ENCODE measurements at places on chromosomes 1 and 21. TPM values are rescaled to one million over a fixed set of nuclear protein-coding genes. Genes with fewer than 3 reads are reported as not detected.

Gene RUNX3
- total RNA-seq, result 0.17 TPM

Gene CD2
- total RNA-seq, result not detected

Gene FUBP1
- total RNA-seq, result 101 TPM

DNA sequence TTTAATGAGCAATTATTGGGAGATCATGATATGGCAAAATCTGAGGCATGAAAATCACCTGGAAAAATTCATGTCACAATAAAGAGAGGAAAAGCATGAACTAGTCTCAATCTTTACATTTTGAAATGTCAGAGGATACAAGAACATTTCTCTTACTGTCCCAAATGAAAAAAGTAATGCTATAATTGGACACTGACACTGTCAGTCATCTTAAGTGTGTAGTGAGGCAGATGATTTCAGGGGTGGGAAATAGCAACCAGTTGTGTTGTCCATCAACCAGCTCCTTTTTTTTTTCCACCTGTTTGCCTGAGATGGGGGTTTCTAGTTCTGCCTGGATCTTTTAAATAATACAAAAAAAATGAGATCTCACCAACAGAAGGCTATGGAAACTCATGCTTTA is 646.2 kb downstream of the KCNT2 start:
- no peak for DNase-seq

- no peak for DNase-seq
These were observed 2.1 kb upstream of the KCNA2 start for GRCh38 chr1:110608247-110608646.

- no peak for DNase-seq
These were observed 247.6 kb upstream of the PBX1 start for GRCh38 chr1:164311377-164311776.

GRCh38 chr1:234309598-234310459 is 63.4 kb upstream of the COA6 start:
- peak; percentile 71 for DNase-seq

GRCh38 chr1:50620680-50621329 is 197.6 kb upstream of the DMRTA2 start:
- DNase-seq, result peak; percentile 47

GRCh38 chr1:112711041-112711440 is 4.1 kb downstream of the PPM1J start:
- no peak for DNase-seq

- DNase-seq, result peak; percentile 82
These were observed 26.9 kb upstream of the ECE1 start for GRCh38 chr1:21317035-21317689.

DNA sequence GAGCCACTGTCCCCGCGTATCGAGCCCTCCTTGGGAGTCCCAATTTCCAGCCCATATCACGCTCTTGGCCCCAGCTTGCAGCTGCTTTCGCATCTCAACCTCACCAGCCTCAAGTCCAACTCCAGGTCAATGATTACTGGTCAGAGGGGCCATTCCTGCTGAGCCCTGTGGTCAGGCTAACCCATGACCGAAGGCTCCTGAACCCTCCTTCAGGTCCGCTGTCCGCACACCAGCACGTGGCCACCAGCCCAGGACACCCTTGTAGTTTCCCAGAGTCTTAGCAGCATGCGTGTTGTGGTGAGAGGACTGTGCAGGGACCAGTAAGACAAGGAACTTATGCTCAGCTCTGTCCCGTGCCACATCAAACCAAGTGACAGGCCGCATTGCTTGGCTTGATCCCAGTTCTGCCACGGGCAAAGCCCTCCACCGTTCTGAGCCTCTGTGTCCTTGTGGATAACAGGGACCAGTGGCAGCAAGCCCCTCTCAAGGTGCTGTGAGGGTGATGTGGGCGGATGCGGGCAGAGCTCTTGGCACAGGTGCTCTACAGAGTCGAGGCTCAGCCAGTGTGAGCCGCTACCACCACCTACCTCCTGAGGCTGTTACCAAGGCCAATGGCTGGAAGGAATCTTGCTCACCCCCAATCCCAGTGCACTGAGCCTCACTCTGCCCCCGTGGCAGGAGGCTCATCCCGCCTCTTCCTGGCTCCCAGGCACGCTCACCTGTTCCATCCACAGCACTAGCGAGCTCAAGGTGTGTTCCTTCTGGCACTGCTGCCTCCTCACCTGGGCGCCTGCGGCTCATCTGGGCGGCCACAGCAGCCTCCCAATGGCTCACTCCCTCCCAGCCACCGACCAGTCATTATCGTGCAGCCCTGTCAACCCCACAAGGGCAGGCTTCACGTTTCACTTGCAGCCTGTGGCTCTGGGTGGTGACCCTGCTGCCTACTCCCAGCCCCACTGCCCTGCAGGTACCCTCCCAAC is 20.4 kb downstream of the KRTAP10-1 start:
- DNase-seq, result no peak

DNA sequence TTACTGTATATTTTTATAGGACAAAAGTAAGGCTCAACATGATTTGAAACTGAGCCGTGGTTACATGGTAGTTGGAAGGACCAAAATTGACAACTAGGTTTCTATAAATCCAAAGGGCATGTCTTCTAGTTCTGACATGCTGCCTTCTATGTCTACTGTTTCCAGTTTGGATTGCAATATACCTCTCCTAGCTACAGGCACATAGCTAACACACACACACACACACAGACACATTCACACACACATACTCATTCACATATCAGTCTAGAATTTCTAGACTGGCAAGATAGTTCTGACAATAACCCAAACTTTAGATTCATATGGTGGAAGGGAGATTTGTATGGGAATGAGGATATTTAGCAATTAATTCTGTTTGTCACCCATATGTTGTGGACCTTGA is 544.8 kb upstream of the CAMK1G start:
- peak; percentile 29 for DNase-seq

Measured in M059J (cell line).